CD4-positive, alpha-beta memory T cell (primary cell): ENCODE measurements at places on chromosomes 6 and 20. TPM values are rescaled to one million over a fixed set of nuclear protein-coding genes. Genes with fewer than 3 reads are reported as not detected.

YWHAB gene
- polyA plus RNA-seq = 616 TPM

LINC00237 gene
- polyA plus RNA-seq = not detected

DNA sequence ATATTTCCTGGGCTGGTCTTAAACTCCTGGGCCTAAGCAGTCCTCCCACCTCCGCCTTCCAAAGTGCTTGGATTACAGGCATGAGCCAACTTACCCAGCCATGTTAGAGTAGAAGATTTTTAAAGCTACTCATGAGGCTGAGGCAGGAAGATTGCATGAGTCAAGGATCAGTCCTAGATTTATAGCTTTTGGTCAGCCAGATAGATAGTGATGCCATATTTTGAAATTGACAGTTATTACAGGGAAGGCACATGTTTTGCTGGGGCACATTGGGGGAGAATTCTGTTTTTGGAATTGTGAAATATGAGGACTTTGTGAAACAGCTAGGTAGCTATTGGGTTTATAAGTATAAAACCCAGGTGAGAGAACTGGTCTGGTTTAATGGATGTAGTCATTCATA lies 40.9 kb downstream of the DOP1A start:
- H3K27me3 ChIP-seq = no peaks in the 10 kb centered on the region
- no peak overlapping the region for H3K4me3 ChIP-seq
- no peak for DNase-seq
- H3K36me3 ChIP-seq = peaks cover 15% of the 10 kb centered on the region

GRCh38 chr6:43355862-43356590 lies 13.4 kb downstream of the ZNF318 start:
- no peaks in the 10 kb centered on the region for H3K4me1 ChIP-seq
- peaks cover 44% of the 10 kb centered on the region for H3K36me3 ChIP-seq
- no peaks in the 10 kb centered on the region for H3K27me3 ChIP-seq
- H3K4me3 ChIP-seq = no peak overlapping the region
- no peak overlapping the region for H3K27ac ChIP-seq

- H3K4me3 ChIP-seq = no peak overlapping the region
- no peak overlapping the region for H3K27ac ChIP-seq
- H3K36me3 ChIP-seq = peaks cover 7% of the 10 kb centered on the region
- DNase-seq = no peak
These were observed 7.0 kb downstream of the CEP250 start for GRCh38 chr20:35462351-35462750.

GRCh38 chr20:32449057-32449889 lies 91.1 kb downstream of the ASXL1 start:
- H3K27me3 ChIP-seq = no peaks in the 10 kb centered on the region
- no peaks in the 10 kb centered on the region for H3K4me1 ChIP-seq
- H3K27ac ChIP-seq = no peak overlapping the region
- no peak for DNase-seq
- peaks cover 61% of the 10 kb centered on the region for H3K36me3 ChIP-seq

GRCh38 chr6:116461932-116462885 lies 1.0 kb downstream of the CALHM6 start:
- peaks cover 14% of the 10 kb centered on the region for H3K4me1 ChIP-seq
- H3K4me3 ChIP-seq = peak overlapping the region; percentile 26
- no peaks in the 10 kb centered on the region for H3K36me3 ChIP-seq
- no peaks in the 10 kb centered on the region for H3K27me3 ChIP-seq

- H3K36me3 ChIP-seq = no peaks in the 10 kb centered on the region
- DNase-seq = no peak
- no peaks in the 10 kb centered on the region for H3K4me1 ChIP-seq
- no peaks in the 10 kb centered on the region for H3K27me3 ChIP-seq
- H3K4me3 ChIP-seq = no peak overlapping the region
These were observed 626.0 kb downstream of the CDH26 start for GRCh38 chr20:60584221-60584620.

DNA sequence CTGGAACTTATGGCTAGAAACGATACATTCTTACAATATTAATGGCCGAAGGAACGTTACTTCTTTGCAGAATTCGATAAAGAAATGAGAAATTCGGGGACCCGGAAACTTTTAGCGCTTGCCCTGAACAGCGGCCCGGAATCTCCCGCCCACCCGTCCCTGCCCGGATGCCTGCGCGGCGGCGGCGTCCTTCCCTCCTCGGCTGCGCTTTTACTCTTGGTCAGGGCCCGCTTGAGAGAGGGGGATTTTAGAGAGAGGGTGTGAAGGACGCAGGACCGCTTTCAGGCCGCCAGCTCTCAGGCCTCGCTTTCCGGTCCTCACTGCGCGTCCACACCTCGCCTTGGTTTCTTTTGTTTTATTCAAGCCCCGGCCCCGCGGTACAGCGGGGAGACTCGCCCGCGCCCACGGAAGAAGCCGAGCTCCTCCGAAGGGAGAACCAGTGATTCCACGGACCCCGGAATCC lies 243.7 kb downstream of the ARID1B start:
- H3K27me3 ChIP-seq = no peaks in the 10 kb centered on the region
- DNase-seq = no peak
- H3K36me3 ChIP-seq = no peaks in the 10 kb centered on the region
- H3K27ac ChIP-seq = peak overlapping the region; percentile 98
- H3K4me1 ChIP-seq = peaks cover 31% of the 10 kb centered on the region
- H3K4me3 ChIP-seq = peak overlapping the region; percentile 86

- no peaks in the 10 kb centered on the region for H3K27me3 ChIP-seq
- no peak for DNase-seq
- no peak overlapping the region for H3K27ac ChIP-seq
These were observed 19.4 kb downstream of the RAMACL start for GRCh38 chr6:166567107-166567506.
